Mesothelial cell of epicardium (in vitro differentiated cells): ENCODE measurements at places on chromosomes 5 and 9.

- no peak for DNase-seq
Measured at GRCh38 chr9:97840521-97840920, 12.5 kb upstream of the FOXE1 start.

DNA sequence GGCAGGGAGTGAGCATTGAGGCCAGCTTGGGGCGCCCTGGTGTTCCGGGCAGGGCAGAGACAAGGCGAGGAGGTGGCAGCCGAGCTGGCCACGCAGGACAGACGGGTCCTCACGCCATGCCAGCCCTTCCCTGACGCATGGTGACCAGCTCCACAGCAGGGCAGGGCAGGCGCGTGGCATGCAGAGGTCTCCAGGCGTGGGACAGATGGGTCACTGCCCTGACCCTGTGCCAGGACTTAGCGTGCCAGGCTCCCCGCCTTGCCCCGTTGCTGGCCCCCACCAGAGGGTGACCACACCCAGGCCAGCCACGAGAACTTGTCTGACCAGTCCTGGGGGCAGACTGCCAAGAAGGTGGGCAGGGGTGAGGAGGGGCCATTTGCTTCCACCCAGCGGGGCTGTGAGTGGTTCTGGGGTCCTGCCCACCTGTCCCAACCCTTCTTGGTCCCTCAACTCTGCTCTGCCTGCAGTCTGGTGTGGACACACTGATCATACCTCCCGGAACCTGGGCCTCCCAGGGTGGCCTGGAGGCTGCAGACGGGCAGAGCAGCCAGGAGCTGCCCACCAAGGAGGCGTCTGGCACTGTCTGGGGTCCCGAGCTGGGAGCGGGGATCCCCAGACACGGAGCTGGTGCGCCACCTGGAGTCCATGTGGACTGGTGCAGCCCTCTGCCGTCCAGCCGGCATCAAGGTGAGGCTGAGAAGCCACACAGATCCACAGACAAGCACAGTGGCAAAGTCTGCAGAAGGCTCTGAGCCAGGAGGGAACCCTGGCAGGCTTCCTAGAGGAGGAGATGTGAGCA lies at the start of gene RNF224:
Gene RNF224 (plus strand): TSS at position 449 of the 799 bp plus-strand sequence. CDS start 834 bp downstream, outside the sequence.
- DNase-seq = peak; percentile 87

- DNase-seq = no peak
Measured at GRCh38 chr5:178486239-178486641, 104.0 kb downstream of the COL23A1 start.

DNA sequence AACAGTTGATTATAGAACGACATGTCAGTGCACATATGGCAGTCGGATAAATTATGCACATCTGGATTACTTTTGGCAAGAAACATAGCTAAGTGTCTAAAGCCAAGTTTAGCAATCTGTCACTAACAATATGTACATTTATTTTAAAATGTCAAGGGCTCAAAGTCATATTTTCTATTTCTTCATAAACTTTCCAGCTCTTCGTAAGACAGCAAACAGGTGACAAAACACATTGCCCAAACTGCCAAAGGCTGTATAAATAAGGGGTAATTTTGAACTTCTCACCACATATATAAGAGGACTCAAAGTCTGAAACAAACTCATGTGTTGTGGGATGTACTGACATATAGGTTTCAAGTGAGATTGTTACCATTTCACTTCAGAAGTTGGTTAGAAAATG lies 237.2 kb downstream of the ARL15 start:
- no peak for DNase-seq

GRCh38 chr5:136073714-136074529 lies 45.1 kb downstream of the TGFBI start:
- DNase-seq = no peak

DNA sequence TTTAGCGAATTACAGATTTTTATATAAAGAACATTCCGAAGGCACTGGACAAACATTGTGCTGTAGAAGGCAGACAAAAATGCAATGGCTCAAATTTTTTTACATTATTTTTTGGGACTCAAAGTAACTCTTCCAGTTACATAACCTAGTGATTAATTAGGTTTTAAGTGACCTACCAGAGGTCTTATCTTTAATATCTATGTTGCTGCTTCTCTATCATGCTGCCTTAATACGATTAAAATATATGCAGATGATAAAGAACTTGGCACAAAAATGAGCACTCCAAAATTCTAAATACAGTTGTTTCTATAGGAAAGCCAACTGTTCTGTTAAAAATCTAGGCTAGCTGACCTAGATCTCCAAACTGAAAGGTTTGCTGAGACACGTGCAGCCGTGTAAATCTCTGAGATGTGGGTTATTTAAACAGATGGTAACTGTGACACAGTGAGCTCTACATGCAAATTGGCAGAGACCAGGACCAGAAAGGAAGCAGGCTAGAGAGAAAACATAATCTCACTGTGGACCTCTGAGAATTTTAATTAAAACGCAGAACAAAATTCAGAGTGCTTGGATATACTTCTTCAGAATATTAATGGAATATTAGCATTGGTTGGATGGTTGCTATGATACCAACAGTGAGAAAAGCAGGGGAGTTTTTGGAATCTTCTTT lies 56.2 kb downstream of the CAMK4 start:
- no peak for DNase-seq

GRCh38 chr9:110330484-110331105 lies 7.1 kb downstream of the TXNDC8 start:
- no peak for DNase-seq
